ENCODE measurements at places on chromosomes 3 and 15.

DNA sequence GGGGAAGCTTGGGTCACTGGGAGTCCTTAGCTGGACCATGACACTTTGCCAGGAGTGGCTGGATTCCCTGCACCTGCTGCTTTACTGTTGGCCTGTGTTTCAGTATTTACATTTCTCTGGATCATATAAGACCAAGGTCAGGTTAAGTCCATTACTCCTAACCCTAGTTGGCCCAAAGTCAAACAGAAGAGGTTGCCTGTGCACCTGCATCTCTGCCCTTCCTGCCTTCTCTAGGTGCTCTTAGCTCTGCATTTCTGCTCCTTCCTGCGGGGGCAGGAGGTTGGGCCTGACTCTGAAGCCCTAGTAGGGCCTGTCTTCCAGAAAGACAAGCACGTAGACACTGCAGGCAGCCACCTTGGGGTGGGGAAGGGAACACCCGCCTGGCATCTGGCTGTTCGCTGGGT, 124.3 kb downstream of the RPLP1 start:
- peaks cover 51% of the 10 kb centered on the region for H3K27me3 ChIP-seq
- no peak for DNase-seq
- no peak overlapping the region for H3K4me3 ChIP-seq

DNA sequence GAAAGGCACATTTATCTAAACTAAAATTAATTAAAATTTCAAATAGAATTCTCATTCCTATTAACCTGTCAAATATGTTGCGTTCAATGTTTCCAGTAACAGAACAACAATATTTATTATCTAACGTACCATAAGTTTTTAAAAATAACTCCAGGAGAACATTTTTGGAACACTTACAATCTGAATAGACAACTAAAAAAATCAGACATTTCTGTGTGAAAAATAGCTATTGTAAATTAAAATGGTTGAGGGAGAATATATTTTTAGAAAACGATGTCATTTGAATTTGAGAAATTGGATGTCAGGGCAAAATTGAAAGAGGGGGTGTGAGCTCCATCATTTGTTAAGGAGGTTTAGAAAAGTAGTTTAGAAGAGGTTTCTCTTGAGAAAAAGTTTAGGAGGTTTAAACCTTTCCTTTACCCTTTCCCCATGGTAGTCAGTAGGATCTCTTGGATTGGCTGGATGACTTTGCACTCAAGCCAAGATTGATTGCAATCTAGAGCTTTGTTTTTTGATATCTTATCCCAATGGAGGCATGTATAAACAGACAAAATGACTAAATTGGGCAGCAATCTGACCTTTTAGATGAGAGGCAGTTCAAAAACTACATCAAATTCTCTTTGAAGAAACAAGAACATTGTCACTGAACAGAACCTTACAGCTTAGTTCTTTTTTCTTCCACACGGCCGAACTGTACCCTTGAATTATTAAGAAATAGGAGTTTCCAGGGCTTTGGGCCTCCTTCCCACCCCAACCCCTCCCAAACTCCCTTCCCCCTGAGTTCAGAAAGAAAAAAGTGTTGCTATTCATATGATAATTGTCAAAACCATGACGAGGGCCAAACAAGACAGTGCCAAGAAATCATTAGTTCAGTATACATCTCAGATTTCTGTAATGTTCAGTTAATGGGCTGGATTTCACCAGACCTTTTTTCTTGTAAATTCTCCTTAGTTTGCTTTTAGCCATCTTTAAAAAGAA, 79.7 kb upstream of the CDIN1 start:
- no peaks in the 10 kb centered on the region for H3K36me3 ChIP-seq
- no peaks in the 10 kb centered on the region for H3K4me1 ChIP-seq
- H3K4me3 ChIP-seq, result no peak overlapping the region
- DNase-seq, result no peak
- no peaks in the 10 kb centered on the region for H3K27me3 ChIP-seq

- H3K4me3 ChIP-seq, result no peak overlapping the region
- H3K36me3 ChIP-seq, result peaks cover 2% of the 10 kb centered on the region
- DNase-seq, result peak; percentile 31
- H3K27ac ChIP-seq, result no peak overlapping the region
- no peaks in the 10 kb centered on the region for H3K27me3 ChIP-seq
These were observed 101.5 kb downstream of the SHQ1 start for GRCh38 chr3:72746430-72747411.

DNA sequence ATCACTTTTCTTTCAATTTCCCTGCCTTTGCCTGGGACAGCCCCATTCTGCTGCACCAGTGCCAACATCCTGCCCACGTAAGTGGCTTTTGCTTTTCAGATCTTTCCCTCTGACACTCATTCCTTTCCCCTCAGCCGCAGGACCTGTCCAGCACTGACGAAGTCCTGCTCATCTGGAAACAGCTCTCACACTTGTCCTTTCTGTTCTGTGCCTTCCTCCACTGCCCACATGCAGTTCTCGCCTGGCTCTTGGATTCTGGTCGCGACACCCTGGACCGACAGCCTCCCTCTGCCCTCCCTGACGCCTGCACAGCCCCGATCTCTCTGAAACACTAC, 99.7 kb downstream of the ADCY5 start:
- no peaks in the 10 kb centered on the region for H3K36me3 ChIP-seq
- no peak overlapping the region for H3K27ac ChIP-seq
- no peaks in the 10 kb centered on the region for H3K27me3 ChIP-seq
- DNase-seq, result no peak
- H3K4me3 ChIP-seq, result no peak overlapping the region

DNA sequence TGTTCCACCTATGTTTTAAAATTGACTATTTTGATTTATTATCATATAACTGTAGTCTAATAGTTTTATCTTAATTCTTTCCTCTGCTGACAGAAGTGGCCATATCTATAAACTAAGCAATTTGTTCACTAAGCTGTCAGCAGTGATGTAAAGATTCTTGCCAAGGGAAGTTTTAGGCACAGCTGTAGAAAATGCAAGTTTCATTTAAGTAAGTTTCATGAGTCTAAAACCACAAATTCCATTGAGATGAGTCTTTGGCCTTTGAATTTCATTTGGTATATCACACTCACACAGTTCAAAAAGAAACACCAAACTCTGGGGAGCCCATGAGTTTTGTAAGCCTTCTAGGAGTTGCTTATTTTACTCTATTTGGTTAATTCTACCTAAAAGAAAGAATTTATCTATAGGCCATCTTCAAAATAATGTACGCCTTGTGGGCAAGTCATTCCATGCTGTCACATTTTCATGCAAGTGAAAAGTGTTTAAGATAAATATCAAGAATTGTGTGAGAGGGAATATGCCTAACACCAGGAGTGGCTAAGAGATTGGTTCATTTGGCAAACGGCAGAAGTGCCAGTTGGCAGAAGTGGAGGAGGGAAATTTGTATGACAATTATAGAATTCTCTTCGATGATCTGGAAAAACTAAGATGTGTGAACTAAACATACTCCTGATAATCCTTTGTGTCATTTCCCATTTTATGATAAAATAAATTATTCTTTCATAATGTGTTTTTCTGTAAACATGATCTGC, 292.9 kb downstream of the ZIC4 start:
- no peak for DNase-seq
- H3K36me3 ChIP-seq, result no peaks in the 10 kb centered on the region
- H3K27ac ChIP-seq, result no peak overlapping the region
- H3K4me1 ChIP-seq, result no peaks in the 10 kb centered on the region

DNA sequence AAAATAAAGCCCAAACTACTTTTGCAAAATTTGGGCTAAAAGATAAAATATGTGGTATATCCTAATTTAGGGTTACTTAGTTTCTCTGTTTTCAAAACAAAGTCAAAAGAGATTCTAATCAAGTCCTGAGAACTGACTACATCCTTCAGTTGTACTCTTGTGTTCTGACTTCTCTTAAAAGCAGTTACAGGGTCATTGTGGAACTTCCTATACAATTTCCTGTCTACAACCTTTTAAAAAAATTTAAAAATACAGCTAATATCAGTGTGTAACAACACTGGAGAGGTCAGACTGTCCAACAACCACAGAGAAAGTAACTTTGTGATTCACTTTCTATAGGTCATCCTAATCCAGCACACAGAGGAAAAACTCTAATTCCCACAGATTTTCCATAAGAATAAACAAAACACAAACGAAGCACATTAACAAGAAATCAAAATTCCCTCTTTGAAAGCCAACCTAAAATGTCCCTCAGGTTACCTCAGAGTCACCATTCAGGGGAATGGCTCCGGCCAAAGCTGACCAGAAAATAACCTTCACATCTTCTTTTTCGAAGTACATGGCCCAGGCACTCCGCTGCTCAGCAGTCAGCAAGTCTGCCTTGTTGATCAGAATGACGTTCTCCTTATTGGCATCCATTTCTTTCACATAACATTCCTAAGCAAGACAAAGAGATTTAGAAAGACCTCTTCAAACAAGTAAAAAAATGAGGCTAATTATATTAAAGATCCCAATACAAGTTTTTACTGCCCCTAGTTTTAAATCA, 13.3 kb downstream of the LSG1 start:
- H3K36me3 ChIP-seq, result peaks cover 48% of the 10 kb centered on the region
- no peaks in the 10 kb centered on the region for H3K4me1 ChIP-seq
- no peak overlapping the region for H3K27ac ChIP-seq
- no peaks in the 10 kb centered on the region for H3K27me3 ChIP-seq
- H3K4me3 ChIP-seq, result no peak overlapping the region
- DNase-seq, result no peak

DNA sequence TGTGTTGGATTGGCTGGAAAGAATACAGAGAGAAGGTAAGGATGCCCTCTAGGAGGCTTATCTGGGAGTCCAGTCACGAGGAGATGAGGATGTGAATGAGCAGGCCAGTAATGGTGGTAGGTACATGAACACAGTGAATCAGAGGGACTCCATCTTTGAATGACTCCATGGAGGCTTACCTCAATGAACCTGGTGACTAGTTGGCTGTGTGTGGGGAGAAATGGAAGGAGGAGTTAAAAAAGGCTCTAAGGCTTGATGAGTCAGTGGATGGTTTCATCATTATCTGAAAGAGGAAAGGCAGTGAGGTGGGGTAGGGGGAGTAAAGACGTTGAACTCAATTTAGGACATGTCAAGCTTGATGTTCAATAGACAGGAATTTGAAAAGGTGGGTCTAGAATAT, 61.1 kb downstream of the KCNAB1 start:
- H3K4me3 ChIP-seq, result no peak overlapping the region
- no peak overlapping the region for H3K27ac ChIP-seq
- no peak for DNase-seq
- no peaks in the 10 kb centered on the region for H3K36me3 ChIP-seq
